ENCODE measurements at places on chromosomes 13 and 19.

- no peak for DNase-seq
Observed at GRCh38 chr19:10817291-10818038, 18.5 kb downstream of the TMED1 start.

- DNase-seq, result no peak
Observed at GRCh38 chr19:36916991-36917390, 859 bp downstream of the ZNF568 start.

GRCh38 chr13:20489185-20489820 lies 36.4 kb downstream of the CRYL1 start:
- no peak for DNase-seq

GRCh38 chr13:51058461-51059167 lies 52.5 kb downstream of the C13orf42 start:
- no peak for DNase-seq
